ENCODE measurements at places on chromosomes 2 and 18.
A peak's percentile ranks its signal among the peaks of the same experiment; 100 is the strongest.

GRCh38 chr2:10336283-10336682 lies 33.6 kb downstream of the HPCAL1 start:
- no peak for DNase-seq

DNA sequence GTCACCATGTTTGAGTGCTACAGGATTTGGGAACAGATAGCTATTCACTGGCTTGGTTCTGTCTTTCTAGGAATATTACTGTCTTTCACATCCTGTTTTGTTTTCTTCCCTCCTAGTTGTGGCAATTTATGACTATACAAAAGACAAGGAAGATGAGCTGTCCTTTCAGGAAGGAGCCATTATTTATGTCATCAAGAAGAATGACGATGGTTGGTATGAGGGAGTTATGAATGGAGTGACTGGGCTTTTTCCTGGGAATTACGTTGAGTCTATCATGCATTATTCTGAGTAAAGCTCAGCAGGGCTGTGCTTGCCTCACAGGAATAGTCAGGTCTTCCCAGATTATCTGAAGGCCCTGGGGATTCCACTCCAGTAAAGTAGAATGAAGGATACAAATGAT lies 98.9 kb downstream of the ABI2 start:
- no peak for DNase-seq

GRCh38 chr2:233343171-233343705 lies 11.1 kb upstream of the DGKD start:
- no peak for DNase-seq

DNA sequence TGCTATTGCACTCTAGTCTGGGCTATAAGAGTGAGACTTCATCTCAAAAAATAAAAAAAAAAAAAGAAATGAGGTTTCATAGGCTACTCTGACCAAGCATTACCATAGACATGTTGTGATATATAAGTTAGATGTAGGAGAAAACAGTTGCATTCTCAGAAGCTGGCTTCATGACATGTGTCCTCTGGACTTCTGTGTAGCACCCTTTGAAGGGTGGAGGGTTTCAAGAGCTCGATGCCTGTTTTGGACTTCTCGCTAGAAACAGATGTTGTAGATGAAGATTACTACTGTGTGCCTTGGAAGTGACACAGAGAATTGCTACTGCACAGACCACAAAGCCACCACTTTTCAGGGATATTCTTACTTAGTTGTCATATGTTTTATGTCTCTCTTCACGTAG lies 91.0 kb downstream of the TMEM247 start:
- no peak for DNase-seq

- DNase-seq, result no peak
Measured at GRCh38 chr2:215003001-215003400, 135.4 kb downstream of the ABCA12 start.

- peak; percentile 21 for DNase-seq
Measured at GRCh38 chr2:55490554-55490953, 29.0 kb upstream of the CFAP36 start.

DNA sequence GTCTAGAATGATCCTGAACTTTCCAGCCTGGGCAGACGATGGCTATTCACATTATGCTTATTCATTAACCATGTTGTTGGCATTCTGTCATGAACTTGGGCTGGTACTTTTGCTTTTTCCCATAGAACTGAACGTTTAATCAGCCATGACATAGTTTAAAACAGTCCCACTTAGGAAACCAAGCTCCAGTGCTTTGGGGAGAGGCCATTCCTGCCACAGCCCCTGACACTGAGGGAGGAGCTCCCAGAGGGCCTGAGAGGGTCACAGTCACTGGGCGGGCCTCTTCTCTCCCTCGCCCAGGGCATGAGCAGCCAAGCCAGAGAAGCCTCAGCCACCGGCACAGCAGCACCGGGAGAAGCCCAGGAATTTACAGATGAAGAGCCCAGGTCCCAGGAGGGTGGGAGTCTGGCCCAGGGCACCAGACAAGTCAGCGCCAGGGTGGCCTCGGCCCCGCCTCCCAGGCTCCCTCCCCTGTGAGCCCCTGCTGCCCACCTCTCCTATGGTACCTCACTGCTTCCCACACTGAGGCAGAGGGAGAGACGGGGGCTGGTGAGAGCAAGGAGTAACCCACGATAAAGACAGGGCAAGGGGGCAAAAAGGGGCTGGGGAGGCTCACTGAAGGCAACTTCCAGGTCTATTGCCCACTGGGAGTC lies 33.6 kb downstream of the MAL start:
- DNase-seq, result no peak

- peak; percentile 1 for DNase-seq
Measured at GRCh38 chr2:164061129-164061746, 325.4 kb upstream of the FIGN start.

DNA sequence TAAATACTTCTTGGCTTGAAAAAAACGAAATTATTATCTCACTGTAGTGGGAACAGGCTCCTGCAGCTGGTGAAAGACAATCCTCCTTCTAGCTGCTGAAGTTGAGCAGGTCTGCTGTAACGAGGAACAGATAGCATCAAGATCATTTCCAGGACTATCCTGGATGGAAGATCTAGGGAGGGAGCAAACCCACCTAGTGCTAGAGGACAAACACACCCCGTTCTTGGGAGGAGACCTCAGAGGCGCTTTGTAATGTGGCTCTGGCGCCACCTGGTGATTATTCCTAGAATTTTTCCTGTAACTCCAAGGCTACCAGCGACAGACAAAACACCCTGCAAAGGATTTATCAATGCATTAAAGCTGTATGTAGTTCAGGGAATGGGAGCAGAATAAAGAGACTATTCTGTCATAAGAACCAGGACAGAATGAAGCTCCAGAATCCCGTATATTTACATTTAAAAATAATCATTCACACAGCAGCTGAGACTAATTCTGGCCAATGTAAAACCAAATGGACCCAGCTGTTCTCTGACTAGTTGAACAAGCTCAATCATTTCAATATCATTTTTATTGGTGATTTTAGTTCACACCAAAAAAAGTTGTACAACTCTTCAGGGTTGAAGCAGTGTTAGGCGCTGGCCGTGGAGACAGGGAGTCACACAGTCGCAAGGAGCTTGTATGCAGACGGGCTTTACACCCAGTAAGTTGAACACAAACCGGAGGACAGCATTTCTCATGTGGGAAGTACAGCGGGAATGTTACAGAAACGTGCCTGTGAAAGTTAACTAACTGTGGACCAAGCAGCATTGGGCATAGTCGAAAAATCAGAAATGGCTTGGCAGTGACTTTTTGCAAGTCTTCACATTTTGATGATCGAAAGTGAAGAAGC lies 290.3 kb downstream of the TRIB2 start:
- peak; percentile 42 for DNase-seq

GRCh38 chr2:223889229-223889628 lies 51.8 kb upstream of the AP1S3 start:
- DNase-seq, result no peak

DNA sequence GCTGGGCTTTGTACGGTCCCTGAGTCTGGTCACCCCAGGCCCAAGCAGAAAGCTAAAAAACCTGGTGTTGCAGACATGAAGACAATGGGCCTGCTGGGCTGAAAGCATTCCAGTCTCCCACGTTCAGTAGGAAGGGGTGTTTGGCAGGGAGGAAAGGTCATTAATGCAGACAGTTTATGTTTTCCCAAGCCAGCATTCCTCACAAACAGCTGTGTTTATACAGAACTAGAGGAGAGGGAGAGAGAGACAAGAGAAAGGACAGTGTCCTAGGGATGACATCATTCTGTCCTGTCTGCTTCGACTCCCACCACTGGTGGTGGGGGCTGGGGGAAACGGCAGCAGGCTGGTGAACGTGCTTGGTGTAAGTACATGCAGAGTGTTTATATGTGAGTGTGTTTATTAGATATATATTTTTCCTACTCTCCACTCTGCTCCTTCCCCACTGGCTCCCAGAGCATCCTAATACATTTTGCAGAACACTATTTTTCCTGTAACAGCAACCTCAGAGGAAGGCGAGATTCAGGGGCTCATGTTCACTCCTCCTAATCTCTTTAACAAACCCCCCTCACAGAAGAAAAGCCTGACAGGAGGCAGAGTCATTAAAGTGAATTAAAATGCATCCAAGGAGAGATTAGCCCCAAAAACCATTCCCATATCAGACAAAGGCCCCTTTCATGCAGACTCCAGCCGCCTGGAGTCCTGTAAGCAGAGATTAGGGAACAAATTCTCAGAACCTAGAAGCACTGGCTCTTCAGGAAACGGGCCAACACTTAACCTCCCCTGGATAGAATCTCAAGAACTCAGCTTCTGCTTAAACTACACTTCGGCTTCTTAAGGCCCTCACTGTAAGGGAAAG lies 380.4 kb downstream of the TNS1 start:
- DNase-seq, result no peak

DNA sequence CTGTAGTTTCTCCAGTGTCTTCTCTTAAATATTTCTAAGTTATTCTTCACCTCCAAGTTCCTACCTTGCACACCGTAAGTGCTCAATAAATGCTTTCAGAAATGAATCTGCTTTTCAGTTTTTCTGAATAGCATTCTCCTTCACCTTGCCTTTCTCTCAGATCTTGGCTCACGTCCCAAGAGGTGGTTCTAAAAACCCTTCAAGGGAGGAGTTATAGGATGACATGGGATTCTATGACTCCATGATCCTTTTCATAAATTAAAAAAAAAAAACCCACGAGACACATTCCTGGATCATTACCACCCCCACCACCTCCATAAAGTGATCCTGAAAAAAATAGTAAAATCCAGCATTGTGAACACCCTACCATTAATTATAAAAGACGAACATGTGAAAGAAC lies 11.7 kb downstream of the KCTD1 start:
- no peak for DNase-seq

DNA sequence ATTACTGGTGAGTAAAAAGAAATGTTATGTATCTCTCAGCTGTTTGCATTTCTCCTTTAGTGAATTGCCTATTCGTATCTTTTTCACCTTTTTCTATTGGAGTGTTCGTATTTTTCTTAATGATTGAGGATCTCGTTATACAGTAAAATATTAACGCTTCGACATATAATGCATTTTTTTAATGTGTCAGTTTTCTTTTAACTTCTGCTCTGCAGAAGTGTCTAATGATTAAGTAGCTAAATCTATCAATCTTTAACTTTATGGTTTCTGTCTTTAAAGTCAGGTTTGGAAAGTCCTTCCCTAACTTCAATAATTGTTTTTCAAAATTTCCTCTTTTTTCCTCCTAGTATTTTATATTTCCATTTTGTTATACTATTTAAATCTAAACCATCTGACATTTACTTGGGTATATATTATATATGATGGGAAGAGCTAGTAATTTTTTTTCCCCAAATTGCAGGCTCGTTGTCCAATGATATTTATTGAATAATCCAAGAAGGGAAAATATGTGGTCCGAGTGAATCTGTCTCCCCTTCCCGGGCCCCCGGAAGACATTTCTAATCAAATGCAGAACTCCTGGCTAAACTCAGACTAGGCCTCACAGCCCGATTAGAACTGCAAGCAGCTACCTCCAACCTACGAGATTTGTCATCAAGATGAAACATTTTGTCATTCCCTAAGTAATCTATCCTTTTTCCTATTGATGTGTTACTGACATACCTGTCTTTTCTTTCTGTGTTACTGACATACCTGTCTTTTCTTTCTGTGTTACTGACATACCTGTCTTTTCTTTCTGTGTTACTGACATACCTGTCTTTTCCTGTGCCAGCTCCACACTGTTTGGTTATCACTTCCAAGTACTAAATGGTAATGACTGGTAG lies 17.2 kb downstream of the PCBP1 start:
- no peak for DNase-seq

- no peak for DNase-seq
Measured at GRCh38 chr18:55422456-55423180, 165.4 kb downstream of the TCF4 start.

- DNase-seq, result no peak
Measured at GRCh38 chr18:77071711-77072292, 60.8 kb downstream of the MBP start.

DNA sequence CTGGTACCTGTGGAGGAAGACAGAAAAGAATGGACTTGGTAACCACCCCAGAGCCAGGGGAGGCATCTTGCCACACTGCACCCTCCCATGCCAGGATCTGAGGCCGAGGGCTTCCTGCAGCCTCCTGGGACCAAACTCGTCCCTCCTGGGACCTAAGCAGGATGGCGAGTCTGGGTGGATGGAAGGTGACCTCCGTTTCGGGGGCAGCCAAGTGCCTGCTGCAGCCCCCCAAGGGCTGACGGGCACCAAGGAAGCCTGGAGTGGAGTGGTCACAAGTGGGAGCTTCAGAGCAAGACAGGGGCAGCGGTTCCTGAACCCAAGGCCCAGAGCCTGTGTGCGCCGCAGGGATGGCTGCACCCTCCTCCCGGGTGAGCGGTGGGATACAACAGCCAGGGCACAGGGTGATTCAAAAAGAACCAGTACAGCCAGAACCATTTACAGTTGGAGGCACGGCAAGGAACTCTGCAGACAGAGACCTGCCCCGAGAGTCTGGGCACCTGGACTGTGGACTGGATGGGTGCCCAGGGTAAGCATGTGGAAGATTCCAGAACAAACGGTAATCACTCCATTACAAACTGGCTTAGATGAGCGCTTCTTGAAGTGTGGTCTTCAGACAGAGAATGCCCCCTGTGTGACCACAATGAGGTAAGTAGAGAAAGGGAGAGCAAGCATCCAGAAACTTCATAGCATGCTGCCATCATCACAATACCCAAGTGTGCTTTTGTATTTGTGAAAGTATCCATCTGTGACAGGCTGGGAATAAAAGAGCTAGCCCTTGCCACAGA lies 12.1 kb downstream of the HS1BP3 start:
- no peak for DNase-seq

DNA sequence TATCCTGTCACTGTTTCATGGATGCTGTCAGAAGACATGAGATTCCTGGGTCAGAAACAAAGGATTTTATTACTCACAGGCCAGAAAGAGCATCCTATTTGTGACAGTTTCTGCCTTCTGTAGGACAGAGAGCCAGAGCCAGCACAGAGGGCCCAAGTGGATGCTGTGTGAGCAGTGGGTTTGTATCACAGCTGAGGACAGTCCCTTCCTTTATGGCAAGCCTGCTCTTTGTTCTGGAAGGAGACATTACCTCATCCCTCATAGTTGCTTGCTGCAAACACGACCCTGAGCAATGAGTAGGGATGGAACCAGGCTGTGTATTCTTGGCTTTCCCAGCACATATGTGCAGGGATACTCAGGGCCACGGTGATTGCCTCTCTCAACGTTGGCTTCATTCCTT lies 41.6 kb downstream of the ARHGEF4 start:
- no peak for DNase-seq

- no peak for DNase-seq
Measured at GRCh38 chr18:41134426-41134825, 820.6 kb upstream of the PIK3C3 start.

- no peak for DNase-seq
Measured at GRCh38 chr2:54073796-54074195, 41.6 kb upstream of the ACYP2 start.

DNA sequence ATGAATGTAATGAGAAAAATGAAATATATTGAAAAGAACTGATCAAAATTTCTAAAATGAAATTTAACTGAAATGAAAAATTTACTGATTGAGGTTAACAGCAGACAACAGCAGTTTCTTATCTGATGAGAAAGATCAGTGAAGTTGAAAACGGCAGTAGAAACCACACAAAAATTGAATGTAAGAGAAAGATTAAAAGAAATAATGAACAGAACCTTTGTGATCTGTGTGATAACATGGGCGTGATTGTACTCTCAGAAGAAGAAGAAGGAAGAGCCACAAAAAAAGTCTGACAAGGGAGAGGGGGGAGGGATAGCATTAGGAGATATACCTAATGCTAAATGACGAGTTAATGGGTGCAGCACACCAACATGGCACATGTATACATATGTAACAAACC lies 45.2 kb downstream of the FAM117B start:
- DNase-seq, result no peak
